ENCODE measurements at places on chromosomes 12 and 14. TPM values are rescaled to one million over a fixed set of nuclear protein-coding genes. Genes with fewer than 3 reads are reported as not detected.

GRCh38 chr12:56141946-56142784, 10.2 kb upstream of the MYL6B start:
- DNase-seq, result no peak

DNA sequence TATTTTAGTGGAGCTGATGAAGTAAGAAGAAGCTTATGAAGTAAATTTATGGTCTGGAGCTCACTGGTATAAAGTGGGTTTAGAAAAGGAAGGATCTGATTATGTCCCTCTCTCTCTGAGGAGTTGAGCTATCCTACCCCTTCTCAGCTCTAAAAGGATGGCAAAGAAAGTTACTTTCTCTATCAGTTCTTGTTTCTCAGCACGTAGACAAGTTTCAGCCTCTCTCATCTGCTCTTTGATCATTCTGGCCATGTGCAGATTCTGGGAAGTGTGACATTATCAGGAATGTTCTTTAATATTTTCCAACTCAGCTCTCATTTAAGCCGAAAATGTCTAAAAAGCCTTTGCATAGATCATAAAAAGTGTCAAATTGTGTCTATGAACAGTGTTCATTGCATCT, 5.8 kb upstream of the EGLN3 start:
- DNase-seq, result no peak

DNA sequence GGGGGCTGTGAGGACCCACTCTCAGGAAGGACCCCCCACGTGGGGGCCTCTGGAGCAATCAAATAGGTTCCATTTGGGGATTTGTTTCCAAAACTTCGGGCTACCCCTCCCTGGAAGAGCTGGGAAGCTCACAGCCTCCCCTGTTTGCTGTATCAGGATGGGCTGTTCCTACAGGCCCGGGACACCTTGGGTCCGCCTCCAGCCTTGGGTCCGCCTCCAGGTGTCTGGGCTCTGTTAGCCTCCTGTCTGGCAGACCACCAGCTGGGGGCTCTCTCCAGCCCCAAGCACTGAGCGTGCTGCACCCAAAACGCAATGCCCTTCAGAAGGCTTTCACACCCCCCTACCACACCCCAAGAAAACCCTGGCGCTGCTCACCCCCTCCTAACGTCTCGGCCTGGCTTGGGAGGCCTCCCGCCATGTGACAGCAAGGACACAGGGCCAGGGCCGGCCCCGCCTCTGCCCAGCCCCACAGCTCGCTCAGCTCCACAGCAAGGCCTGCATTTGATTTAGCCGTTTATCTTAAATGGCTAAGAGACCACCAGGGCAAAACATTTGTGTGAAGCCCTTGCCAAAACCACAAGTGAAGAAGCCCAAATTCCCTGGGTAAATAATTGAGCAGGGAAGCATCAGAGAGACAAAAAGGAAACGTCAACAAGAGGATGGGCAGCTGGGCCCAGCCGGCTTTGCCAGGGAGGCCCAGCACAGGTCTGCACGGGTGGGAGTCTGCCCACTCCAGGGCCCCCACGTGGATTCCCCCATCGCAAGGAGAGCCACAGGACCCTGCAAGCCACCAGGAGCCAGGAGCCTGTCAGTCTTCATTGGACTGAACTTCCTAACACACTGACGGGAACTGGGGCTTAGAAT, 39.9 kb downstream of the BCL11B start:
- DNase-seq, result no peak

GRCh38 chr12:11238275-11238674, 31.2 kb downstream of the PRB3 start:
- no peak for DNase-seq

DNA sequence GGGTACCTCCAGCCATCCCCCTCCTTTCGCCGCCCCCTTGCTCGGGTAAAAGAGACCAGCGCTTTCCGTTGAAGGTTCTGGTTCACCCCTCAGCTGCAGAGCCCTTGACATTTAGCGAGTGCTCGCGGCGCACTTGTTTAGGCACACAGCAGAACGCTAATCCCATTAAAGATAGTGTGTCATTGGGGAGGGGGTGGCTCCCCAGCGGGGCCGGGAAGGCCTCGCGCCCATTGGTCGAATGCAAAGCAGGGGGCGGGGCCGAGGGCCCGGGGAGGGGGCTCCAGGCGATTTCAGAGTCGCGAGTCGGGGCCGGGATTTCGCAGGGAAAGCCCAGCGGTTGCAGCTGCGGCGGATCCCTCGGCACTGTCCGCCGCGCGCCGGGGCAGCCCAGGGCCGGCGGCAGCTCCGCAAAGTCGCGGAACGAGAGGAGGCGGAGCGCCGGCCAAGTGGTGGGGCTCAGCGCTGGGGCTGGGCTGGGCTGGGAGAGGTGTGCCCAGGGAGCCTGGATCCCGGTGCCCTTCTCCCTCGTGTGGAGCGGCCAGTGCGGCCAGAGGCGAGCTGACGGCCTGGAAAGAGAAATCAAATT, 122.9 kb downstream of the TSPAN9 start:
- no peak for DNase-seq

DNA sequence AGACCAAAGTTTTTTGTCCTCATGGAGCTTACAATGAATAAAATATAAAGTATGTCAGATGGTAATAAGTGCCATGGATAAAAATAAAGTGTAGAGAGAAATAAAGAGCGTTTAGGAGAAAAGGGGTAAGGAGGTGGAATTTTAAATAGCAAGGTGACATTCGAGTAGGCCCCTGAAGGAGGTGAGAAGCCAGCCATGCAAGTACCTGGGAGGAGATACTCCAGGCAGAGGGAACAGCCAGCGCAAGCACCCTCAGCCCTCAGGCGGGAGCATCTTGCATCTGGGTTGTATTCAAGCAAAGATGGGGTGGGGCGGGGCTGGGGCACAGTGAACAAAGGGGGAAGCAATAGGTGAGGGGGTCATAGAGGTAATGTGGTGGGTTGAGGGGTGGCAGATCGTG, 4.3 kb downstream of the TBC1D30 start:
- DNase-seq, result no peak

DNA sequence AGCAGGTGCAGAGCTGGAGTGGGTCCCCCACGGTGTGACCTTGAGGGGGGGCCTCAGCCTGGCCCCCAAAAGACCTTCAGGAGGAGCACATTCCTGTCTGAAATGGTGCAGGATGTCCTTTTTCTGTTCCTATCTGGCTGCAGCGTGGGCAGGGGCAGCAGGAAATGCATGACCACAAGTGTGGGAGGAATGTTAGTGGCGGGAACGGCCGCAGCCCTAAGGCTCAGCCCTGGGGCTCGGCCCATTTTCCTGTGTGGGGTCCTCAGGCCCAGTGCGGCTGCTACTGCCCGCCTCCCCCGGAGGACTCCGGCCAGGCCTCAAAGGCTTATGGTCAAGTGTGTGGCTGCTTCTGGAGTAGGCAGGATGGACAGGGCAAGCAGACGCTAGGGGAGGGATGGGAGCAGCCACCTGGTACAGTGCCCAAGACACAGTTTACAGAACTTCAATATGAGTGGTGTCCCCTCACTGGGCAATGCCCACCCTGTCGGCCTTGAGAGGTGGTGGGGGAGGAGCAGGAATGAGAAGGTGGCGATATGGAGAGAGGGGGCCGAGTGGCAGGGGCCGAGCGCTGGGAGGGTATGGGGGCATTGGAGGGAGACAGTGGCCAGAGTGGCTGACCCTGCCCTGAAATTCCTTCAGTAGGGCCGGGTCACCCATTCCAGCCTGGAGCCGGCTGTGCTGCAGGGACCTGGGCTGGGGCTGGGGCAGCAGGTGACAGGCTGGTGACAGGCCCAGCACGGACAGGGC, 137.4 kb downstream of the CALM1 start:
- DNase-seq, result no peak

DNA sequence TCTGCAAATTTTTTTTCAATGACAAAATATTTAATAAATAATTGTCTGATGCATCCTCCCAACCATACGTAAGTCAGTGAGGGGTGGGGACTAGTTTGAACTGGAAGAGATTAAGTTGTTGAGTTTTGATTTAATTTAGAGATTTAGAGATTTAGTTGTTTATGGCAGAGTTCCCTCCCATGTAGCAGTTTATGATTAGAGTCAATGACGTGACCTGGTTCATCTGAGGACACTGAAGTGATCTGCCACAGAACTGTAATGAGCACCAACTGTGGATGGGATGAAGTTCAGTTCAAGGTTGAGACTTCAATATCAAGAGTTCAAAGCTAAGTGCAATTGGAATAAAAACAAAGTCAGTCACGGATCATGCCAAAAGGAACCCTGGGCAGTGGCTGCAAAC, 609.3 kb downstream of the NOVA1 start:
- no peak for DNase-seq

GRCh38 chr14:62824086-62824485, 221.2 kb downstream of the KCNH5 start:
- DNase-seq, result no peak

- no peak for DNase-seq
These were observed 125.5 kb upstream of the DCN start for GRCh38 chr12:91307957-91308670.

- no peak for DNase-seq
These were observed 113.6 kb downstream of the DAD1 start for GRCh38 chr14:22475381-22475780.

GRCh38 chr14:94143239-94143638, 13.8 kb upstream of the IFI27L2 start:
- DNase-seq, result no peak

GRCh38 chr14:60309867-60310552, 61.0 kb downstream of the PPM1A start:
- no peak for DNase-seq

DNA sequence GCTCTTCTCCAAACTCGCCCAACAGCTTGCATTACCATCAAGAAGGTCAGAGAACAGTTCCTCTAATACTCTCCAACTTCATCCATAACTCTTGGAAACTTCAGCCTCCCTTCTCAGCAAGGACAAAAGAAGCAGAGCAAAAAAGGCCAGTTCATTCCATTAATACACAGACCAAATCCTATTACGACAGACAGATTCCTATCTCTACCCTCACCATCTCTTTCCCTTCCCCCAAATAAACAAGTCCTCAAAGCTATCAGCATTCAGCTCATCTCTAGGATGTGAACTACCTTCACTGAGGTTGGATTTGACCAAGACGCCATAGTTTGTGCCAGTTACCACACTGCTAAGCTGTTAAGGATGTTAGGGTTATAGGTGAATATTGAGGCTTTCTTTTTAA, 25.2 kb downstream of the SINHCAF start:
- no peak for DNase-seq

DNA sequence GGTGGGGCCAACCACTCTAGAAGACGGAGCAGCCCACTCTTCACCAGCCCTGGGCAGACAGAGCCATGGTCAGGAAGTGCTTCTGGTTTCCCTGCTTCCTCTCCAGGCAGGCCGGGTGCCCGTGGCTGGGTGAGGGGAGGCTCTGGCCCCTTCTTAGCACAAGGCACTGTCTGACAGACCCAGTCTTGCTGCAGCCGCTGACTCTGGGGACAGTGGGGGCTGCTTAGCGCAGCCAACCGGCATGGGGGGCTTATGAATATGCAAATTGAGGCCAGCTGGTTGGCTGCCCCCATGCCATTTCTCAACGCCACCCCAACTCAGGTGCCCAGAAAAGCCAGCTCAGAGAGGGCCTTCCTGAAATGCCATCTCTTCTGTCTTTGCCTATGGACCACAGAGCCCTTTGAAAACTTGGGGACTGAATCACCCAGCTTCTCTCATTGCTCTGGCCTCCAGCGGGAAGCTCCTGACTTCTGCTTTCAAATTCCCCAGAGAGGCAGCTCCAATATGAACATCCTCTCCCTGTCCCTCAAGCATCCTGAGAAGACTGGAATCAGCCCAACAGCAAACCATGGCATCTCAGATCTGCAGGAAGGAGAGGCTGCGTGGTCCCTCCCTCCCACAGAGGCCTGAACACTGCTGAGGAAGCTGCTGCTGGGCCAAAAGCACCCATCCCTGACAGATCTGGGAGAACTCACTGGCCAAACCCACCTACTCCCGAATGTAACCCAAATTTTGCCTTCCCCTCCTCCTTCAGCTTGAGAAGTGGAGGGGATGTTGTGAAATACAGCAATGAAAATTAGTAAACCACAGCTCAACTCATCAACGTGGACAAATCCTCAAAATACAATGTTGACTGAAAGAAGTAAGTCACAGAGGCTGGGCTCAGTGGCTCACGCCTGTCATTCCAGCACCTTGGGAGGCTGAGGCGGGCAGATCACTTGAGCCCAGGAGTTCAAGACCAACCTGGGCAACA, at the start of gene PROX2:
TSS of gene PROX2 (minus strand) at position 205 of the 973 bp plus-strand sequence. CDS start 12,311 bp downstream, outside the sequence.
- DNase-seq, result no peak

- DNase-seq, result no peak
These were observed 140.0 kb downstream of the TMEM121 start for GRCh38 chr14:105666420-105666819.

DNA sequence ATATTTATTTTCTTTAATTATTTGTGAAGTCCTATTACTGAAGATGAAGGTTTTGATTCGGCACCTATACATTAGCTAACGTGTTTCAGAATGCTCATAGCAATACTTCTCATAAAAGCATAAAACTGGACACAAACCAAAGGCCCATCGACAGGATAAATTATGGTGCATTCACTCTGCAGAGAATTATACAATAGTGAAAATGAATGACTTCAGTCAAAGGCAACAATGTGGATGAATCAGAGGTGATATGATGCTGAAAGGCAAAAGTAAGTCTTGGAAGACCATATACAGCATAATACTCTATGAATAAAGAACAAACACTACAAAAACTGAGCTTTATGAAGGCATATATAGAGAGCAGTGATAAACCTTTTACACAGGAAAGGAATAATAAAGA, 156.6 kb upstream of the EGLN3 start:
- DNase-seq, result no peak

DNA sequence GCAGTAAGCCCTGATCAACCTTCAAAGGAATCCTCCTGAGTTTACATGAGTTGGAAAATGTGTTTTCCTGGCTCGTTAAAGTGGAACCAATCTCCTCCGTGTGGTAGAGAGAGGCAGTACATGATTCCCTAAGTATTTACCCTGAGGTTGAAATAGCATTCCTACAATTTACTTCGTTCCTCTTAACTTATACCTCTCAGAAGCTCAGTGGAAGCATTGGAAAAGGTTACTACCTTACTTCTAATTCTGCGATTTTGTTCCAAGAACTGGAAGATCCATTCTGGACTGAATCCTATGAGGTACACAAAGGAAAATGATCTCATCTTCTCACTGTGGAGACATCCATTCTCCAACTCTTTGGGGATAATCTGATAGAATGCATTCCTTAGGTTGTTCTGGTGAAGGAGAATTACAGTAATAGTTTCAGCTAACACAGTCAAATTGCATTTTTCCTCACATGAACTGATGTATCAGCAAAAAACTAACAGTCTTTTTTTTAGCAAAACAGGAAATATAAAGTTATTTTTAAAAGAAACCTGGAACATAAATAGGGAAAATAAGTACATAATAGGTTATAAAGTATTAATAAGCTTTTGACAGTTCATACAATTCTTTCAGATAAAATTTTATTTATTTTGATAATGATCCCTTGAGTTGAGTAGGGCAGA, 475.6 kb downstream of the PDZRN4 start:
- DNase-seq, result peak; percentile 44

The KRT6C gene
- not detected for total RNA-seq

The BCL7A gene
- total RNA-seq, result 9.8 TPM

The RERGL gene
- 1.1 TPM for total RNA-seq

The LALBA gene
- total RNA-seq, result not detected

The NCKAP5L gene
- 63.0 TPM for total RNA-seq

The CDH24 gene
- total RNA-seq, result 11.9 TPM

The AKAP5 gene
- 0.48 TPM for total RNA-seq

The SPTLC2 gene
- 42.6 TPM for total RNA-seq

The FOXM1 gene
- total RNA-seq, result 17.6 TPM

The LPAR5 gene
- not detected for total RNA-seq

The KRT77 gene
- total RNA-seq, result not detected

The BCL2L14 gene
- not detected for total RNA-seq

The DUSP6 gene
- total RNA-seq, result 216 TPM

The CPNE6 gene
- total RNA-seq, result not detected

The ZNF84 gene
- 20.1 TPM for total RNA-seq

The ERBB3 gene
- 0.53 TPM for total RNA-seq

The DDIT3 gene
- 14.0 TPM for total RNA-seq

The NRL gene
- 4.9 TPM for total RNA-seq

Measured in glomerular endothelial cell (primary cell).